ENCODE measurements at places on chromosomes 5 and 9.

DNA sequence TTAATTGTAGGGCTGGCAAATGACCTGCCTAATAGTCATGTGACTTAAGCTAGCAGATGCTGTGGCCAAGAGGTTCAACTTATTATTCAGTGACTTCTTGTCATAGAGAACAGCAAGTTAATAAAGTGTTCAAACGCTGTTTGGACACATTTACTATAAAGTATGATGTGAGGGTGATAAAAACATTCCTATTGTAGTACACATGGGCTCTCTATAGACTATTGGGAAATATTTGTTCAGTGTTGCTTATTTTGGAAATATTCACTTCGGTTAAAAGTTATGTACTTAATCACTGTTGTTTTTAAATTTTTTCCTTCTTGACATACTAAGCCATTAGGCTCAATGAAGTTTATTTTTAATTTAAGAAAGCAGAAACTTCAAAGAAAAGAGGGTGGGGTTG lies 345.0 kb downstream of the NNT start:
- no peak for DNase-seq

GRCh38 chr5:151146061-151146460 lies 11.5 kb downstream of the ANXA6 start:
- DNase-seq = no peak

GRCh38 chr5:78534905-78535200 lies 113.7 kb downstream of the LHFPL2 start:
- DNase-seq = no peak

DNA sequence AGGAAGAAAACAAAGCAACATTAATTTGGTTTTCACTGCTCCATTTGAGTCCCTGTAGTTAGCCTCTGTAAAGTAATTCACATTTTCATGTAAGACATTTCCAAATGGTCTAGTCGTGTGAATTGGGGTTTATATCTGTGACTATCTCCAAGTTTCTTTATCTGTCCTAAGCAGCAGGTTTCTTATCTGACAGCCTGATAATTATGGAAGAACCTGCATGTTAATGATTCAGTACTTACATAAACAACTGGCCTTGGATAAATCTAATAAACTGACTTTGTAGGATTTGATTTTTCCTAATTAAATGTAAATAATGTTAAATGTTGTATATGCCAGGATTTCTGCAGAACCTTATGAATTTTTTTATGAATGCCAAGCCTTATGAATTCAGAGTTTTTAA lies 964.9 kb downstream of the NR2F1-AS1 start:
- DNase-seq = no peak
